NCI-H1092 (cell line): ENCODE measurements at places on chromosomes 1 and 21.

- DNase-seq, result no peak
Measured at GRCh38 chr1:181144238-181144637, 55.7 kb downstream of the IER5 start.

DNA sequence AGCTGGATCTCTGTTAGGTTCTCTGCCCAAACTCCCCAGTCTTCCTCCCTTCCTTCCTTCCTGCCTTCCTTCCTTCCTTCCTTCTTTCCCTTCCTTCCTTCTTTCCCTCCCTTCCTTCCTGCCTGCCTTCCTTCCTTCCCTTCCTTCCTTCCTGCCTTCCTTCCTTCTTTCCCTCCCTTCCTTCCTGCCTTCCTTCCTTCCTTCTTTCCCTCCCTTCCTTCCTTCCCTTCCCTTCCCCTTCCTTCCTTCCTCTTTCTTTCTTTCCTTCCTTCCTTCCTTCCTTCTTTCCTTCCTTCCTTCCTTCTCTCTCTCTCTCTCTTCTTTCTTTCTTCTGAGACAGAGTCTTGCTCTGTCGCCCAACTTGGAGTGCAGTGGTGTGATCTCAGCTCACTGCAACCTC, 8.7 kb upstream of the LSM10 start:
- no peak for DNase-seq

- DNase-seq, result no peak
Measured at GRCh38 chr1:172970186-172970585, 80.6 kb downstream of the TNFSF18 start.

DNA sequence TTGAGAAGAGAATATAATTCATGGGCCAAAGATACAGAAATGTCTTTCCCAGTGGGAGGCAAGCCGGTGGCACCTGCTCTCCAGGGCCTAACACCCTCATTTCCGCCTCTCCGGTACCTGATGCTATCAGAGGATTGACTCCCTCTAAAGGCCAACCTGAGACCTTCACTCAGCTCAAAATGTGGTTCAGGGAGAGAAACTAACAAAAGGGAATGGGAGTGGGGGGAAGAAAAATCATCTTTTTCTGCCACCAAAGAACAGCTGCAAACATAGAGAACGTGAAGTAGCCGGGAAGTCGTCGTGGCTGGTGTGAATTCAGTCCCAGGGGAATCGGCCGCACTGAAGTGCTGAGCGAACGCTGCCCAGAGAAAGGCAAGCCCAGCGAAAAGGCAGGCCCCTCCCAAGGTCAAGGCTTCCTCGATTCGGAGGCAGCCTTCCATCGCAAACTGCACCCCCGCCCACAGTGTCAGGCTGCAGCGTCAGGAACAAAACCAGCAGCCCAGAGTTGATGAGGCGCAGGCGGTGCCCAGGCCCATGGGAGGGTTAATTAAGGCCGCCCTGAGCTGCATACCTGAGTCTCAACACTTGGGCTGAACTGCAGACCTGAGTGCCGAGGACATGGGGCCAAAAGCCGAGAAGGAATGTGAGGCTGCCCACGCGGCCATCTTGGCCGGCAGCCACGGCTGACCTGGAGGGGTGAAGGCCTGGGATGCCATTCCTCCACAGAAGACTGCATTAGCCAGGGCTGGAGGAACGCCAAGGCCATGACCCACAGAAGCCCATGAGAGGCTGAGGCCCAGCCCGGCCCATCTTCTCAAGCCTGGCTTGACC, 160.2 kb downstream of the PSMG1 start:
- DNase-seq, result peak; percentile 81

DNA sequence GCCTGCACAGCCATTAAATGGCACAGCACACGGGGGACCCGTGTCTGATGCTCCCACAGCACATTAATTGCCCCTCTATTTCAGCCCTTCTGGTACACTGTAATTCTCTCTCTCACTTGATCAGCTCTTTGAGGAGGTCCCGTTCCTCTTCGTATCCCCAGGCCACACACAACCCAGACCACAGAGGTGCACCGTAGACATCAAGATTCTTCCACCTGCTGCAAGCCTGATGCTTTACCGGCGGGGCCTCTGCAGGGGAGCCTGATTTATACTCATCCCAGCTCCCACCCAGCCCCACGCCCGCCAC, 759 bp downstream of the SMYD3 start:
- DNase-seq, result no peak

- no peak for DNase-seq
Measured at GRCh38 chr1:78565393-78565792, 54.9 kb upstream of the IFI44L start.

DNA sequence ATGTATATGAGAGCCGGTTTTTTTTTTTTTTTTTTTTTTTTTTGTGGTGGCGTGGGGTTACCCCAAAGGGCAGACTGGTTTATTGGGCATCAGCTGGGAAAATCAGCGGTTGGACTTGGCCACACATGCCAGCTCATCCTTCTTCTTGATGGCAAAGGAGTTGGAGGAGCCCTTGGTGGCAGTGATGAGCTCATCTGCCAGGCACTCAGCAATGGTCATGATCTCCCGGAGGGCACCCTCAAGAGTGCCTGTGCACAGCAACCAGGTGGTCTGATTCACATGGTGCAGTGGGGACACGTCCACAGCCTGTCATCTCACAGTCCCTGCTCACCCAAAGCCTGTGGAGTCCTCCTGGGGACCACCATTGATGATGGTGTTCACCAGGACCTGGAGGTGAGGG, 62.0 kb downstream of the MRPS6 start:
- no peak for DNase-seq
